ENCODE measurements at places on chromosomes 7 and 10.

DNA sequence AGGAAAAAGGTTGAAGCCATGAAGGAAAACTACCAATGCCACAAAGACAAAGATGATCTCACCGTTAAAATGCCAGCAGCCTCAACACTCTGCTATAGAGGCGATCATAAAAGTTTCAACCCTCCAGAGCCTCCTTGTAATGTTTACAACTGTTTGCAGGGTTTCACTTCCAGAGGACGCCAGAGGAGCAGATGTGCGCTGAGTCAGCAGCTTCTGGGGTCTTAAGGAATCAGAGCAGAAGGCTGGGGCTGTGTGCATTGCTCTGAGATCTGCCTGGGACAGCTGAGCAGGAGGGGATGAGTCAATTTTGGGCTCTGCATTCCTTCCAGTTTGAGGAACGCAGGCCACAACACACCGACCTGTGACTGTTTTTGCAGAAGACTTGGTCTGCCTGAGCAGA, 98.3 kb downstream of the TMEM130 start:
- no peak for DNase-seq

GRCh38 chr10:91582153-91582554, 50.7 kb downstream of the PPP1R3C start:
- DNase-seq = no peak

- DNase-seq = no peak
These were observed 141.6 kb downstream of the ADARB2 start for GRCh38 chr10:1595726-1596125.

DNA sequence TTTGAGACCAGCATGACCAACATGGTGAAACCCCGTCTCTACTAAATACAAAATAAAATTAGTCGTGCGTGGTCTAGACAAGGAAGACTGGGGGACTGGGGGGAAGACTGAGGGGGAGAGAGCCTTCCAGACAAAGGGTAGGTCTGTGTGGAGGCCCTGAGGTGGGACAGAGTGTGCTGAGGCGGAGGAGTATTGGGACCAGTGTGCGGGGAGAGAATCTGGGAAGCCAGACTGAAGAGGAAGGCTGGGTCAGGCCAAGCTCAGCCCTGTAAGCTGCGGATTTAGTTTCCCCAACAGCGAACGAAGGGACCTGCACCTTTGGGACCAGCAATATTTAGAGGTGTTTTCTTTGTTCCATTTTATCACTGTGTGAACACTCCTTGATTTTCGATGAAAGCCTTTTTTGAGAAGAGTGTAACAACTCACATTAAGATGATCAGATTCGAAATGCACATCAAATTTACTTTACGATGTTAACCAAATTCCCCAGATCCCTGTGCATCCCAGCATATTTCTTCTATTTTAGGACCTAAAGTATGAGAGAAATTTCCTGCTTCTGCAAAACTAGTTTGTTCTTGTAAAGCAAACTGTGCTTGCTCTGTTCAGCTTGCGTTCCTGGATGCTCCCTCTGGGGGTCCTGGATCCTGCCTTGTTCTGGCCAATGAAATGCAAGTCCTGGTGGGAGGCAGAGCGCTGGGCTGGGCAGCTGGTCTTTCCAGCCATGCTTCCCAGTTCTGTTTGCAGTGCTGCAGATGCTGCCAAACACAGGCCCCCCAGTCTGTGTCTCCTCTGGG, 39.4 kb downstream of the PLAU start:
- DNase-seq = no peak

- DNase-seq = no peak
These were observed 11.2 kb downstream of the SKIDA1 start for GRCh38 chr10:21514129-21514817.

- no peak for DNase-seq
These were observed 126.0 kb downstream of the NRBF2 start for GRCh38 chr10:63258920-63259678.

DNA sequence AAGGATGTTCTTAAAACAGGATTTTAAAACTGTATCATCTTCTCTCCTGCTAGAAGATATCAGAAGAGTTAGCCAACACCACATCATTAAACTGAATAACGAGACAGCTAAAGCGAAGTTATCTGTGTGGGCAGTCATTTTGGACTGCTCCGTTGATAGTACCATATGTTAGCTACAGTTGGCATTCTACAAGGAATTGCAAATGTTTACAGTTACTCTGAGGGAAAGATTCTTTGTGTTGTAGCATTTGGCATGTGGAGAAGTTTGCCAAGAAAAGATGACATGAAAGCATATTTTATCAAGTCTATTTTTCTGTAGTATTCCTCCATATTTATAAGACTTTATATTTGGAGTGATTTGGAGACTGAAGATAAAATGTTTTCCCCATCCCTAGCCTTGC, 464.4 kb upstream of the POM121L12 start:
- no peak for DNase-seq

DNA sequence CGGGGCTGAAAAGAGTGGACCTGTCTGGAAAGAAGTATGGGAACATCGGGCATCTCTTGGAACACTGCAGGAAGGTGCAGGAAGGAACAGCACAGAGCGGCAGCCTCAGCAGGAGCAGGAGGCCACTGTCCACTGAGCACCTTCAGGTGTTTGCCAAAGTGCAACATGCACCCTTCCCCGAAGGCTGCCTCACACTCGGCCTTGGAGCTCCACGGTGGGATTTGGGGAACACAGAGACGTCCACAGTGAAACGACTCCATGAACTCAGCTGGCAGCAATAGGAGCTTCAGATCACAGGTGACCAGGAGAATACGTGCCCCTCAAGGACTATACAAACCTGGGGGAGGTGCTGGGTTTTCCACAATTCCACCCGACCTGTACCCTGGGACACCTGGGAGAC, 140.3 kb upstream of the RET start:
- DNase-seq = no peak

- DNase-seq = peak; percentile 65
These were observed 7.3 kb upstream of the MNX1 start for GRCh38 chr7:157017603-157018327.
